Thyroid gland (tissue), 4 donors: ENCODE measurements at places on chromosomes 2 and 18. TPM values are rescaled to one million over a fixed set of nuclear protein-coding genes. Genes with fewer than 3 reads are reported as not detected.

MYO5B gene
- total RNA-seq = 78.4 TPM

INHBB gene
- 12.3 TPM for total RNA-seq

AKAIN1 gene
- not detected for total RNA-seq

GPR55 gene
- not detected for total RNA-seq

SPAST gene
- total RNA-seq = 24.6 TPM

RAX gene
- not detected for total RNA-seq

SPATA3 gene
- 0.54 TPM for total RNA-seq

HSPD1 gene
- total RNA-seq = 157 TPM

PLGLB2 gene
- total RNA-seq = 3.3 TPM

SOX11 gene
- total RNA-seq = not detected

MGAT4A gene
- total RNA-seq = 20.4 TPM

POLR1B gene
- 24.9 TPM for total RNA-seq

ITGAV gene
- total RNA-seq = 143 TPM

TMEFF2 gene
- total RNA-seq = not detected

COBLL1 gene
- total RNA-seq = 83.6 TPM

CXCR1 gene
- not detected for total RNA-seq

HSBP1L1 gene
- total RNA-seq = 51.8 TPM

EPB41L3 gene
- total RNA-seq = 40.4 TPM

ZNF385B gene
- total RNA-seq = 2.8 TPM

DTNA gene
- 152 TPM for total RNA-seq

SP5 gene
- total RNA-seq = 0.56 TPM

IL37 gene
- total RNA-seq = not detected

CRYGD gene
- not detected for total RNA-seq

EML6 gene
- total RNA-seq = 24.8 TPM

CD226 gene
- 1.6 TPM for total RNA-seq

IL36A gene
- total RNA-seq = not detected

BOLL gene
- 0.45 TPM for total RNA-seq

EFR3B gene
- 18.9 TPM for total RNA-seq

RAB6C gene
- total RNA-seq = 0.40 TPM

LCT gene
- total RNA-seq = not detected

INO80D gene
- 26.4 TPM for total RNA-seq

LONRF2 gene
- total RNA-seq = 16.5 TPM

RAB27B gene
- total RNA-seq = 0.33 TPM

TMEM37 gene
- 49.0 TPM for total RNA-seq

SLC4A5 gene
- 48.0 TPM for total RNA-seq

COL4A3 gene
- 63.8 TPM for total RNA-seq

SERPINB4 gene
- total RNA-seq = not detected

ABCG8 gene
- total RNA-seq = not detected

ELOA2 gene
- not detected for total RNA-seq

ELAC1 gene
- total RNA-seq = 9.3 TPM

C2orf80 gene
- total RNA-seq = not detected

LHCGR gene
- total RNA-seq = 1.7 TPM

POTEC gene
- 0.11 TPM for total RNA-seq

ARHGEF4 gene
- 15.6 TPM for total RNA-seq

ANKRD30B gene
- total RNA-seq = 0.40 TPM

CTAGE1 gene
- total RNA-seq = not detected

RMDN2 gene
- 14.6 TPM for total RNA-seq

CAPN13 gene
- 3.0 TPM for total RNA-seq

UGT1A3 gene
- total RNA-seq = not detected

RHOB gene
- 238 TPM for total RNA-seq

MAPRE3 gene
- 14.0 TPM for total RNA-seq

GPR75 gene
- 5.7 TPM for total RNA-seq

SPHKAP gene
- 1.6 TPM for total RNA-seq

FHOD3 gene
- total RNA-seq = 5.8 TPM

ADCY3 gene
- total RNA-seq = 38.7 TPM

PRKCE gene
- 8.4 TPM for total RNA-seq

ABCG5 gene
- not detected for total RNA-seq

OXER1 gene
- total RNA-seq = not detected
